Activated naive CD4-positive, alpha-beta T cell treated with anti-CD3 and anti-CD28 coated beads, Interleukin-2, amount 50 U/mL, for 72 hours (primary cell): ENCODE measurements at places on chromosomes 5 and 9. TPM values are rescaled to one million over a fixed set of nuclear protein-coding genes. Genes with fewer than 3 reads are reported as not detected.
A peak's percentile ranks its signal among the peaks of the same experiment; 100 is the strongest.

DNA sequence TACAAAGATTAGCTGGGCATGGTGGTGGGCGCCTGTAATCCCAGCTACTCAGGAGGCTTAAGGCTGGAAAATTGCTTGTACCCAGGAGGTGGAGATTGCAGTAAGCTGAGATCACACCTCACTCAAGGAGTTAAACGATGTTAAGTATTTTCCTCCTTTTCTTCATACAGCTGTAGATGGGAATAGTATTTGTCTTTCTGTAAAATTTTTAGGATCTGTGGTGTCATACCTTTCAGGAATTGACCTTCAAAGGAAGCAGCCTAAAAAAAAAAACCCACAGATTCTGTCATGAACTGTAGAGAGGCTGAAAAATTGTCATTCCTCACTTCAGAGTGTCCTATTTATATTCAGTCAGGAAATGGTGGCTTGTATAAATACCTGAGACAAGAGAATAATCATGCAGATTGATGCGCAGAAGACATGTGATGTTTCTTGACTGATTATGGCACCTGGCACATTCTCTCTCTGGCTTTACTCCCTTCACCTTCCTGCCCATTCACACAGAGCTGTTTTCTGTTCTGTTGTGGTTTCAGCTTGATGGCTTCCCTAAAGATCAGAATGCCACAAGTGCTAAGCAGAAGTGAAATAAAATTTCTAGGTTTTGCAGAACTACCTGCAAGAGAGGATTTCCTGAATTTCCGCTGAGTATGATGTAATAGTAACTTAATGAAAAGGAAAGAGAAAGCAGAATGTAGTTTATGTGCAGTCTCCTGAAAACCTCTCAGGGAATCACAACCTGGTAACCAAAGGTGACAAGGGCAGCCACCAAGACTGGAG is 3.8 kb downstream of the IFNA1 start:
- DNase-seq: no peak

- DNase-seq: no peak
These were observed at the start of gene GRIN1 for GRCh38 chr9:137138722-137139467. Gene GRIN1 (plus strand): TSS chr9:137139154. CDS start chr9:137139487, 333 bp downstream.

The OTP gene
- not detected for total RNA-seq

The RORB gene
- not detected for total RNA-seq

DNA sequence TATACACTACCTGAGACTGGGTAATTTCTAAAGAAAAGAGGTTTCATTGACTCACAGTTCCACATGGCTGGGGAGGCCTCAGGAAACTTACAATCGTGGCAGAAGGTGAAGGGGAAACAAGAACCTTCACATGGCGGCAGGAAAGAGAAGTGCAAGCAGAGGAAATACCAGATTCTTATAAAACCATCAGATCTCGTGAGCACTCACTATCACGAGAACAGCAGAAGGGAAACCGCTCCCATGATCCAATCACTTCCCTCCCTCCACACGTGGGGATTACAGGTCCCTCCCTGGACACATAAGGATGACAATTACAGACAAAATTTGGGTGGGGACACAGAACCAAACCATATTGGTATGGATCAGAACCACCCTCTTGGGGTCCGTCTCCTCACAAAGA is 44.2 kb upstream of the SPIN1 start:
- DNase-seq: no peak

- no peak for DNase-seq
These were observed 1016.3 kb upstream of the SEMA6A start for GRCh38 chr5:117590944-117591343.

GRCh38 chr5:145943674-145944121 is 7.3 kb downstream of the SH3RF2 start:
- DNase-seq: no peak

DNA sequence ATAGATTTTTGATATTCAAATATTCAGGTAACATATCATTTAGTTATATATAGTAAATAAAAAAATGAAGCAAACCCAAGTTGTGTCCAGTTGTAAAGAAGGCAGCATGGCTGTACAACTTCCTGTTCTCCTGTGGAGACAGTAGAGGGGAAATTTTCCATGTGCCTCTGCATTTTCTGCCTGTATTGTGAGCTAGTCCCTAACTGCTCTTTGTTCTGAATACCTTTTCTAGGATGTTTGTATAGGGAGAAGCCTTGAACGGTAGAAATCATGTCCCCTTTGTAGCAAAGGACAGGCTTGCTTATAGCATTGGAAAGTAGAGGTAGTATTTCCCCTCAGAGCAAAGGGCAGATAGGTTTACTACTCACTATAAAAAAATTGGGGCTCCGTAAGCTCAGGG is 13.3 kb upstream of the RPS23 start:
- DNase-seq: no peak

DNA sequence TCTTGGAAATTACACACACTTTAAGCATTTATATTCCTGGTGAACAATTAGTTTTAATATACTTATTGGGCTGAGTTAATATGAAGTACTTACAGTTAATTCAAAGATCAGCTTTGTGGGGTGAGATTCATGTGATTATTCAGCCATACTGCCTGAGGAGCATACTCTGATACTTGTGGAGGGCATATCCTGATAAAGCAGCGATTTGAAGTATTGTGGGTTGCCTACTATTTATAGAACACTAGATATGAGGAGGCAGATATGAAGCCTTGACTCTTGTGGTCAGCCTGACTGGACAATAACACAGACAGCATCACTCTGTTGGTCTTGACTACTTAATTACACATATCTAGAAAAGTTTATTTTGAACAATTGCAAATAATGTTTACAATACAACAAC is 27.0 kb upstream of the AGGF1 start:
- DNase-seq: no peak

The CNTLN gene
- 0.75 TPM for total RNA-seq

GRCh38 chr5:55823151-55823796 is 27.9 kb upstream of the IL31RA start:
- DNase-seq: no peak

- no peak for DNase-seq
These were observed 246.2 kb downstream of the EFNA5 start for GRCh38 chr5:107424491-107424890.

The ZNF474 gene
- 0.12 TPM for total RNA-seq

GRCh38 chr5:107104040-107104995 is 566.4 kb downstream of the EFNA5 start:
- DNase-seq: no peak

The SPAG8 gene
- 1.0 TPM for total RNA-seq

- no peak for DNase-seq
These were observed 43.9 kb downstream of the SH3TC2 start for GRCh38 chr5:149018909-149019443.

DNA sequence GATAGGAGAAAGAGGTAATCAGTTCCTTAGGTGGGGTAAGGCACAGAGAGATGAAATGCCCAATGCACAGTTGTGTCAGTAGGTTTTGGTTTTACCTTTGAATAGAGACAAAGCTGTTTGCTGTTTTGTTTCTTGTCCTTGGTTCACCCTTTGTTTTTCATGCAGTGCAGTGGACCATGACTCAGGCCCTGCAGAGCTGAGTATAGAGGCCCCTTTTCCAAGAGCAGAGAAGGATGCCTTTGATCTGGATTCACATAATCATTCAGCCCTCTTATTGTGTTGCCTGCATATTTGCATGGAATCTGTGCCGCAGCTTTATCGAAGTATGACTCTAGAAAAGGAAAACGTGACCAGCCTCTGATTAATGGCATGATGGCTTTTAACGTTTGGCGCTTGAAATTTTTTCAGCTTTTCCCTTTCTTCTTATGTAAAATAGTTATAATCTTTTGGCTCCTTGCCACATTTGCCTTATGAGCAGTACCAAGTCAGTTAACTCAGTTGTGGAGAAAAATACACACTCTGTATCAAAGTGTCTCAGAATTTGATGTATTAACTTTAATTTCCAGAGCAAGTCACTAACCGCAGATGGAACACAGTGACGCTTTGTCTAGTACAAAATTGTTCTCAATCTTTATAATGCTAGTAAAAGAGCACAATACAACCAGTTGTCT is 197.6 kb downstream of the KDM4C start:
- peak; percentile 13 for DNase-seq

DNA sequence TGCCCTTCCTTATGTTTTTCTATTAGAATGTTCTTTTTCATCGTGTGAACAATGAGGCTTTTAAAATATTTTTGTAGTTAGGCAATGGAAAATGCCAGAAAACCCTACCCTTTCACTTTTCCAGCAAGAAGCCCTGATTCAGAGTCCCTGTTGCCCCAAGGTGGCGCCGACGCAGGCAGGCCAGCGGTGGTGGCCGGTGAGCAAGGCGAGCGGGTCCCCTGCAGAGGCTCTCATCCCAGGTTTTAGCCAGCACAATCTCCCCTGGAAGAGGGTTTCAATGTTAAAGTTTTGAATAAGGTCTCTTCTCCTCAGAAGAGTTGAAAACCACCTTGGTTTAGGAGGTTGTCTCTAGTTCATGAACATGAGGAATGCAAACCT is 40.8 kb upstream of the CKMT2 start:
- no peak for DNase-seq

The CARD9 gene
- 1.7 TPM for total RNA-seq

The UBE2QL1 gene
- total RNA-seq: not detected

DNA sequence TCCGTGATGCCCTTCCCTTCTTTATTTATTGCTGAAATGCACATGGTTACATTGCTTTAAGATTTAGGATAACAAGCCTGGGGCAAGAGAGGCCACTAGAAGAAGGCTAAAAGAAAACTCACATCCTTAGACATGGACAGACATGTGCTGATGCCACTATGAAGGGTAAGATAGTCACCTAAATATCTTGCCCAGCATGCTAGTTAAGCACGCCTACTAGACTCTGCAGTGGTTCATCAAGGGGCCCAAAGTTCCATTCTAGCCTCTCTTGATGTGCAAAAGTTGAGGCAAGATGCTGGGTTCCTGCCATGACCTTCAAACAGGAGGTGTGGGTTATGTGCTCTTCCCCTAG is 49.3 kb downstream of the GRAMD2B start:
- DNase-seq: no peak

GRCh38 chr5:16457451-16457850 is 8.1 kb downstream of the ZNF622 start:
- DNase-seq: no peak

DNA sequence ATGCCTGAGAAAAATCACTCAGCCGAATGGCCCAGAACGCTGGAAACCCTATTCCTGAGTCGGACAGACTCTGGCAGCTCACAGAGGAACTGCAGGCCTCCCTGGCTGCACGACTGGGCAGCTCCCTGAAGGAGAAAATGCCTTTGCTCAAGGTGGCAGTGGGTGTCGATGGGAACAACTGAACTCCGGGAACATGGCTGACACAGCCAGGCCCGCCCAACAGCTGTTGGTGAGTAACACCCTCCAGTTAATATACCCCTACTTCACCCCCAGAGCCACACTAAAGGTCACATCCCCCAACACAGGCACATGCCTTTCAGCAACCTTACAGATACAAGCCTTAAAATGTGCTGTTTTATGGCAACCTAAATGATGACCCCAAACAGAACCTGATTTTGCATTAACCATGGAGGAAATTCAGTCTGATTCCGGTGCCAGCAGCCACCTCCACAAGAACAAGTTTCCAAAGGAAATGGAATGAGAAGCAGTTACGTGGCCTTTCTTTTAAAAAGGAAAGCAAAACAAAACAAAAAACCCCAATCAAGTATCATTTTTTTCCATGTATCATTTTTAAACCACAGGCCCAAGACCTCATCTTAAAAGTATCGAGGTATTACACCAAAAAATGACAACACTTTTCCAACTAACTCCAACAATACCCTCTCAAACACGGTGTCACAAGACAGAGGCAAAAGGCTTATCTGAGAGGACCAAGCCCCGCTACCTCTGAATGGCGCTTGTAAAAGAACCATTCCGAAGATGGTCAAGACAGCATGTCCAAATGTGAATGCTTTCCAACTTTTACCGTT is 3.1 kb downstream of the KLF9 start:
- peak; percentile 37 for DNase-seq

The PFN3 gene
- total RNA-seq: not detected

The GHR gene
- not detected for total RNA-seq

- DNase-seq: no peak
These were observed 500.6 kb downstream of the KIF4B start for GRCh38 chr5:155514105-155514563.

DNA sequence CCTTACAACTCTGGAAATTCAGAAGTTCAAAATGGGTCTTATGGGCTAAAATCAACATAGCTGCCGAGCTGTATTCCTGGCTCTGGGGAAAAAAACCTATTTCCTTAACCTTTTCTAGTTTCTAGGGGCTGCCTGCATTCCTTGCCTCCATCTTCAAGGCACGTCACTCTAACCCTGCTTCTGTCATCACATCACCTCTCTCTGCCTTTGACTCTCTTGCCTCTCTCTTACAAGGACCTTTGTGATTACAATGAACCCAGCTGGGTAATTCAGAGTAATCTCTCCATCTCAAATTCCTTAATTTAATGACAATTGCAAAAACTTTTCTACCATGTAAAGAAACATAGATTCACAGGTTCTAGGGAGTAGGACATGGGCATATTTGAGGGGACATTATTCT is 103.1 kb upstream of the SMC2 start:
- DNase-seq: no peak

- no peak for DNase-seq
These were observed 235.9 kb downstream of the EPB41L4A start for GRCh38 chr5:112183103-112183711.

The C1QTNF2 gene
- total RNA-seq: not detected

DNA sequence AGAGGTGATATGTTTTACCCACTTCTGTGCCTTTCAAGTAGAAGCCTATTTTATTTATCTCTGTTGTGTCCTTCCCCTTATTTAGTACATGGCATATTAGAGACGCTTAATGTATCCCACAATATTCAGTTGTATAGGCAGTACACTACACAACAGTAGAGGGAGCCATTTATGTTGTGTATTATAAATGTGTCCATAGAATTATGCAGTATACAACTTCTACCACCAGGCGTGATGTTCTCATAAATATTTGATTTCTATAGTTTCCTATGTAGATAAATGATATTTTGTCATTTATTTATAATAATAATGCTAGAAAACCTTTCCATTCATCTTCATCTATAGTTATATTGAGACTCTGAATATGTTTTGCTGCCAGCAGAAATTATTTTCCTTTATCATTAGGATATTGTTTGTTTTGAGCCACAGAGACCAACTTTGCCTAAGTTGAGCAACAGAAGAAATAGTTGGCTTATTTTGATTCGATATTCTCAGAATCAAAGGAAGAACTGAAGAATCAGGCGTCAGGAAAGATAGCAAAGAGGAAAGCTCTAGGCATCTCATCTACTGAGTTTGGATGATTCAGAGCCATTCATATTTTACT is 81.7 kb downstream of the ADAMTS19 start:
- no peak for DNase-seq

DNA sequence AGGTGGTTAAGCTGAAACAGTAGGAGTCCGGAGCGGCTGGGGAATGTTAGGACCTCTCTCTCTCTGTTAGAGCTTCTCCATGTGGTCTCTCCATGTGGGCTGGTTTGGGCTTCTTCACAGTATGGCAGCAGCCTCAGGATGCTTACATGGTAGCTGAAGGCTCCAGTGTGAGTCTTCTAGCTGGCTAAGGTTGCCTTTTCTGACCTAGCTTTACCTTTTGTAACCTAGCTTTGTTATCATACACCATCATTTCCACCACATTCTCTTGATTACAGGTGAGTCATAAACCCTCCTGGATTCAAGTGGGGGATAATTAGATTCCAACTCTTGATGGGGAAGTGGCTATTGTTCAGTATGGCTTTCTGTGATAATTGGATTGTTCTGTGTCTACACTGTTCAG is 98.5 kb downstream of the MTREX start:
- DNase-seq: no peak

GRCh38 chr5:120813551-120813950 is 349.5 kb downstream of the PRR16 start:
- no peak for DNase-seq

- no peak for DNase-seq
These were observed 124.3 kb downstream of the SUSD1 start for GRCh38 chr9:112050544-112051475.

The IL5 gene
- not detected for total RNA-seq

The PRRX2 gene
- total RNA-seq: 1.7 TPM

The HACD4 gene
- 3.9 TPM for total RNA-seq

- DNase-seq: no peak
These were observed 650 bp downstream of the GPR107 start for GRCh38 chr9:130054325-130054786.
